ENCODE measurements at places on chromosomes 11 and 22. TPM values are rescaled to one million over a fixed set of nuclear protein-coding genes. Genes with fewer than 3 reads are reported as not detected.

DNA sequence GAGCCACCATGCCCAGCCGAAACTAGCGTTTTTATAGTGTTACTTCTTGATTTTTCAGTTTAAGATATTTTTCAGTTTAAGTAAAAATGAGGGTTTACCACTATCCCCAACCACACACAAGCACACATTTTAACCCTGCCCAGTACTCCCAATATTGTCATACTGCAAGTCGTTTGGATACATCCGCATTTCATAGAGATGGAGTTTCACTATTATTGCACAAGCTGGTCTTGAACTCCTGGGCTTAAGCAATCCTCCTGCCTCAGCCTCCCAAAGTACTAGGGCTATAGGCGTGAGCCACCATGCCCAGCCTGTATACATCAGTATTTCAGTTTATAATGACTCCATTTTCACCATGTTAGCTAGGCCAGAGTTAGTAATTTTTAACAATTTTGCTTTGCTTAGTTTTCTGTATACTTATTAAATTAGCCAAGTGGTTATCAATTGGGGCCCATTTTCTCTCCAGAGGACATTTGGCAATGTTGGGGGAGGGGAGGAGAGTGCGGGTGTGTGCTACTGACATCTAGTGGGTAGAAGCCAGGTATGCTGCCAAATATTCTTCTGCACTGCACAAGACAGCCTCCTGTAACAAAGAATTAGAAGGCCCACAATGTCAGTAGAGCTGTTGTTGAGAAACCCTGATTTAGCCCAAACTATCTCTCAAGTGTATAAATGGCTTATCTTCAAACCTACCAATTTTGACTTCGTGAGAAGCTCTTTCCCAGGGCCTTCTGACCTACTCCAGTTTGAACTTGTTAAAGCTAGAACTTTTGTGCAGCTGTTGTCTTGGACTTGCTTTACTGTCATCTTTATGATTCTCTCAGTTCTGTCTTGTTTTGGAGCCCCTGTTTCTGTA, 7.3 kb downstream of the USP47 start:
- DNase-seq, result peak; percentile 65

GRCh38 chr11:128039140-128040021, 548.0 kb downstream of the ETS1 start:
- no peak for DNase-seq

GRCh38 chr11:59754494-59754858, 700 bp upstream of the STX3 start:
- peak; percentile 30 for DNase-seq

GRCh38 chr11:3942956-3943497, 87.6 kb downstream of the STIM1 start:
- DNase-seq, result peak; percentile 19

DNA sequence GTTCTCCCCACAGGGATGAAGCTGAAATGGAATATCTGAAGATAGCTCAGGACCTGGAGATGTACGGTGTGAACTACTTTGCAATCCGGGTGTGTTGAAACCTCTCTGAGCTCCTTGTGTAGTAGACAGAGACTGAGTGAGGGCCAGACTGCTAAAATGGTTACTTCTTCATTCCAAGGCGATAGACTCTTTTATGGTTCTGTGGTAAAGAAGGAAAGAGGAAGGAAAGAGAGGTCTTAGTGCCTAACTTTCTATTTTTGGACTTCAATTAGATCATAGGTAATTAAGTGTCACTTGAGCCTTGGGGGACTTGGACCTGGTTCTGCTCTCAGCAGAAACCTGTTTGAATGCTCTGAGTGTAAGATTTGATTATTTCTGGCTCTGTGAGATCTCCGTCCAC, 54.7 kb downstream of the NF2 start:
- no peak for DNase-seq

Gene HSPB2
- not detected for total RNA-seq

Gene EFCAB6
- total RNA-seq, result 0.22 TPM

Gene BIRC2
- 44.4 TPM for total RNA-seq

Data from lung microvascular endothelial cell (primary cell).